Fibroblast of the aortic adventitia (primary cell): ENCODE measurements at places on chromosomes 13 and 19.

GRCh38 chr19:678791-679388, 2.7 kb downstream of the FSTL3 start:
- no peak for DNase-seq

DNA sequence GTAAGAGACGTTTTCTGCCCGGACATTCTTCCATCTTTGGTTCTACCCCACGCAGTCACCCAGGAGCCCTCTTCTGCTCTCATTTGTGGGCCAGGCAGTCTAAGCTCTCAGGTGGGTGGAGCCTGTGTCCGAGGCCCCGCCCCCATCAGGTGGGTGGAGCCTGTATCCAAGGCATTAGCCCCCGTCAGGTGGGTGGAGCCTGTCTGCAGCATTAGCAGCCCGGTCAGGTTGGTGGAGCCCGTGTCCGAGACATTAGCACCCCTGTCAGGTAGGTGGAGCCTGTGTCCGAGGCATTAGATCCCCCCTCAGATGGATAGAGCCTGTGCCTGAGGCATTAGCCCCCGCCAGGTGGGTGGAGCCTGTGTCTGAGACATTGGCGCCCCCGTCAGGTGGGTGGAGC, 45.5 kb upstream of the C13orf46 start:
- no peak for DNase-seq

DNA sequence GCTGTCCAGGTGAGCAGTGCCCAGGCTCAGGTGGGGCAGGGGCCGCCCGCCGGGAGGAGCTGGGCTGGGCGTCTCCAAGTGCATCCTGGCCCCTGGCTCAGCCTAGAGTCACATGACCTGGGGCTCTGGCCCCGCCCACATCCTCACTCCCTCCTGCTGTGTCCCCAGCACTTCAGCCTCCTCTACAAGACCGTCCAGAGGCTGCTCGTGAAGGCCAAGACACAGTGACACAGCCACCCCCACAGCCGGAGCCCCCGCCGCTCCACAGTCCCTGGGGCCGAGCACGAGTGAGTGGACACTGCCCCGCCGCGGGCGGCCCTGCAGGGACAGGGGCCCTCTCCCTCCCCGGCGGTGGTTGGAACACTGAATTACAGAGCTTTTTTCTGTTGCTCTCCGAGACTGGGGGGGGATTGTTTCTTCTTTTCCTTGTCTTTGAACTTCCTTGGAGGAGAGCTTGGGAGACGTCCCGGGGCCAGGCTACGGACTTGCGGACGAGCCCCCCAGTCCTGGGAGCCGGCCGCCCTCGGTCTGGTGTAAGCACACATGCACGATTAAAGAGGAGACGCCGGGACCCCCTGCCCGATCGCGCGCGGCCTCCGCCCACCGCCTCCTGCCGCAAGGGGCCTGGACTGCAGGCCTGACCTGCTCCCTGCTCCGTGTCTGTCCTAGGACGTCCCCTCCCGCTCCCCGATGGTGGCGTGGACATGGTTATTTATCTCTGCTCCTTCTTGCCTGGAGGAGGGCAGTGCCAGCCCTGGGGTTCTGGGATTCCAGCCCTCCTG, 16.8 kb upstream of the CELF5 start:
- no peak for DNase-seq

DNA sequence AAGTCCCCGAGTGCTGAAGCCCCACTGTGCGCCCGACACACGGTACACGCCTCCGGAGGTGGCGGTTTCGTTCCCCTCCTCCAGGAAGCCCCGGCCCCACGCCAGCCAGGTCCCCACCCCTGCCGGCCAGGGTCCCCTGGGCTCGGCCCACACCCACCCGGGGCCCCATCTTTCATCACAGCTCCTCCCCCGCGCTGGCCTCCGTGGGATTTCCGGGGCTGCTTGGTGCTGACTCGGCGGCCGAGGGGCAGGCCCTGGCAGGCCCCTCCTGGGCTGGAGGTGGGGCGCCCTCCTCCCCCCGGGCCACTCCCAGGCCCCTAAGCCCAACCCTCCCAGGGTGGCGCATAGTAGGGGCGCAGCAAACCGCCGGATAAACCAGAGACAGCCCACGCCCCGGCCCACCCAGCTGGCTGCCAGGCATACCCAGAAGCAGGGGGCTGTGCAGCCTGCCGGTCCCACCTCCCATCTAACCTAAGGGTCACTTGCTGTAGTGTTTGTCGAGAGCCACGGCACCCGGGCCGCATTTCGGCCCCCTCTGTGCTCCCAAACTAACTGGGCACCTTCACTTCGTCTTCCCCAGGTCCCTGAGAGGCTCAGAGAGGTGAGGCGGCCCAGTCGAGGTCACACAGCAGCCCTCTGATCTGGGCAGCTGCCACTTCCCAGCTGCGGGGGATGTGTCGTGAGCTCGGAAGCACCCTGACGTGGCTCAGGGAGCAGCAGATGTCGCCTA, 6.6 kb downstream of the ZBTB7A start:
- DNase-seq = peak; percentile 59

- DNase-seq = no peak
These were observed 595.4 kb downstream of the DIAPH3 start for GRCh38 chr13:59568306-59568705.

- DNase-seq = peak; percentile 45
These were observed 1.5 kb downstream of the STARD13 start for GRCh38 chr13:33284031-33284430.

- DNase-seq = no peak
These were observed 25.3 kb upstream of the GPR183 start for GRCh38 chr13:99332456-99332855.

DNA sequence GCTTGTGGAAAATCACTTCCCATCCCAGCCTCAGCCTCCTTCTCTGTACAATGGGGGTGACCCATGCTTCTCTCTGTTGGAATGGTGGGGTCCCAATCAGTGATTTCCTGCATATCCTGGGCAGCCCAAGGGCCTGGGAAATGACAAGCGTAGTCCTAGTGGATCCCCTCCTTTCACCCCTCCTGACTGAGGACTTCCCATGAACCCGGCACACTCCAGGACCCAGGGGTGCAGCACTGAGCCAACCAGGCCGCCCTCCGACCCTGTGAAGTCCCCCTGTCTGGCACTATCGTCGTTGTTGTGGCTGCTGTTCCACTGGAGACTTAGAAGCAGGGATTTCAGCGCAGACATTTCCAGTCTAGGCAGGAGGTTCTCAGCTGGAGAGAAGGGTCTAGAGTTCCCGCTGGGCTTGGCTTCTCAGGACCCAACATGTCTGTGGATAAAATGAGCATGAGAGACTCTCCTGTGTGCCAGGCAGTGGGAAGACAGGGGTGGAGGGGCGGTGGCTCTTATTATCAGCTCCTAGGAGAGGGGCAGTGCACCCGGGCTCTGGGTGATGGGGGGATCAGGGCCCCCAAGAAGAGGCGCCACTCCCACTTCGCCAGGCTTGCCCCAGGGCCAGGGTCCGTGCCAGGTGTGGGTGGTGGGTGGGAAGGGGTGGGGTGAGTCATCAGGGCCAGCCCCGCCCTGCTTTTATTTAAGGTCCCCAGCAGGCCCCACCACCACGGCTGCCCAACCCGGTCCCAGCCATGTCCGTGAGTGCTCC, at the start of gene LGALS7B:
TSS of gene LGALS7B (plus strand) at position 723 of the 766 bp plus-strand sequence. CDS start at position 750, 27 bp downstream.
- no peak for DNase-seq

- no peak for DNase-seq
These were observed 9.0 kb downstream of the EPS15L1 start for GRCh38 chr19:16462757-16463250.

- DNase-seq = no peak
These were observed 3.9 kb downstream of the SIGLEC7 start for GRCh38 chr19:51145916-51146493.

- no peak for DNase-seq
These were observed 98.2 kb upstream of the C1QTNF9B start for GRCh38 chr13:23995283-23996073.

- DNase-seq = no peak
These were observed 412 bp downstream of the ZNF528 start for GRCh38 chr19:52398081-52398441.

- no peak for DNase-seq
These were observed 9.8 kb downstream of the TMED1 start for GRCh38 chr19:10826231-10826630.

DNA sequence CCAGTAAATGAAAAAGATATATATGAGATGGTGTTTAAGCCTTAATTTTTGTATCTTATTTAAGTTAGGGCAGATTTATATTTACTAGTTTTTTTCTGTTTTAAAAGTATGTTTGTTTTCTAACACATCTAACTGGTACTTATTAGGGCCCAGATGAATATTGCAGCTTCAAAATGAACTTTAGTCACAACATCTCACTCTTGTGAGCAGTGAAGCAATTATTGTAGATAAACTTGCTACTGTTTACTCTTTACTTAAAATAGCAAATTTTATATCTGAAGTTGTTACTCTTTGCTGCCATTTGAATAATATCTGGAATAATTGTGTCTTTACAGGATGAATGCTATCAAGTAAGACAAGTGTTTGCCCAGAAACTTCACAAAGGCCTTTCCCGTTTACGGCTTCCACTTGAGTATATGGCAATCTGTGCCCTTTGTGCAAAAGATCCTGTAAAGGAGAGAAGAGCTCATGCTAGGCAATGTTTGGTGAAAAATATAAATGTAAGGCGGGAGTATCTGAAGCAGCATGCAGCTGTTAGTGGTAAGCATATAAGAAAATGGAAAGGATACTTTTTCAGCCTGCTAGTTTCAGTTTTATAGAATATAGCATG, 166.8 kb downstream of the PDS5B start:
- DNase-seq = no peak

DNA sequence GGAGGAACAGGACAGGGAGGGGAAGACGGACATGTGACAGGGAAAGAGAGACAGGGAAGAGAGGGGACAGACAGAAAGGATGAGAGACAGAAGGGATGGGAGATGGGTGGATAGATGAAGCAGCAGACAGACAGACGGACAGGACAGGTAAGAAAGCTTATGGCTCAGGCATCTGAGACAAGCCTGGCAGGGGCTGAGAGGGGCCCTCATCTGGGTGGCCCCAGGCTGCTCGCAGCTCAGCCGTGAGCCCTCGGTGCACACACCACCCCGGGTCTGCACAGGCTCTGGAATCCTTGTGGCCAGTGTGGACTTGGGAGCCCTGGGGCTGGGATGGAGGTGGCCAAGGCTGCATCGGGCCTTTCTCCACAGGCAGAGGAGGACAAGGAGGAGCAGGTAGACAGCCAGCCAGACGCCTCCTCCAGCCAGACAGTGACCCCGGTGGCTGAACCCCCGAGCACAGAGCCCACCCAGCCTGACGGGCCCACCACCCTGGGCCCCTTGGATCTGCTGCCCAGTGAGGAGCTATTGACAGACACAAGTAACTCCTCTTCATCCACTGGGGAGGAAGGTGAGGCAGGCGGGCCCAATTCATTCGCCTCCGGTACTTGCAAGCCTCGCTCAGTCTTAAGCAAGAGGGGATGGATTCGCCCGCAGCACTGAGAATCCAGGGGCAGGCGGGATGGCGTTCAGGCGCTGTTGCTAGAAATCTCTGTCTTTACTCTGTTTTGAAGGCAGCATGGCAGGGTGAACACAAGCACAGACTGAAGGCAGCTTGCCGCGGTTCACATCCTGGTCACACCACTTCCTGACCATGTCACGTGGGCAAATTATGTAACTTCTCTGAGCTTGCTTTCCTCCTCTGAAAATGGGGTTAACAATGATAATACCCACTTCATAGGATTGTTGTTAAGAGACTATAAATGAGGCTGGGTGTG, 14.0 kb downstream of the GRAMD1A start:
- DNase-seq = no peak

DNA sequence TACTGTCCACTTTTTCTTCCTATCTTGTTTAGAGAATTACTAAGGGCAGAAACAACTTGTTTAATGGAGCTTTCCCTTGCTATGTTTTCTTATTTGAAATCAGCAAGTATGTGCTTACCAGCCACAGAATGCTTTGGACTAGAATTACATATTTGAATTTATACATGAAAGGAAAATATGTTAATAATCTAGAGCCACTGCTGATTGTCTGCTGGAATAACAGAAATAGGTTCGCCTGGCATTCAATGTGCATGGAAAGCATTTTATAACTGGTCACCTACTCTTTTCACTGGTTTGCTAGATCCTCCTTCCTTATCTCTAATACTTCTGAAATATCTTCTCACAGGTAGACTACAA, 8.0 kb downstream of the EFNB2 start:
- DNase-seq = no peak

GRCh38 chr19:32653599-32653915, 21.4 kb downstream of the ANKRD27 start:
- no peak for DNase-seq

DNA sequence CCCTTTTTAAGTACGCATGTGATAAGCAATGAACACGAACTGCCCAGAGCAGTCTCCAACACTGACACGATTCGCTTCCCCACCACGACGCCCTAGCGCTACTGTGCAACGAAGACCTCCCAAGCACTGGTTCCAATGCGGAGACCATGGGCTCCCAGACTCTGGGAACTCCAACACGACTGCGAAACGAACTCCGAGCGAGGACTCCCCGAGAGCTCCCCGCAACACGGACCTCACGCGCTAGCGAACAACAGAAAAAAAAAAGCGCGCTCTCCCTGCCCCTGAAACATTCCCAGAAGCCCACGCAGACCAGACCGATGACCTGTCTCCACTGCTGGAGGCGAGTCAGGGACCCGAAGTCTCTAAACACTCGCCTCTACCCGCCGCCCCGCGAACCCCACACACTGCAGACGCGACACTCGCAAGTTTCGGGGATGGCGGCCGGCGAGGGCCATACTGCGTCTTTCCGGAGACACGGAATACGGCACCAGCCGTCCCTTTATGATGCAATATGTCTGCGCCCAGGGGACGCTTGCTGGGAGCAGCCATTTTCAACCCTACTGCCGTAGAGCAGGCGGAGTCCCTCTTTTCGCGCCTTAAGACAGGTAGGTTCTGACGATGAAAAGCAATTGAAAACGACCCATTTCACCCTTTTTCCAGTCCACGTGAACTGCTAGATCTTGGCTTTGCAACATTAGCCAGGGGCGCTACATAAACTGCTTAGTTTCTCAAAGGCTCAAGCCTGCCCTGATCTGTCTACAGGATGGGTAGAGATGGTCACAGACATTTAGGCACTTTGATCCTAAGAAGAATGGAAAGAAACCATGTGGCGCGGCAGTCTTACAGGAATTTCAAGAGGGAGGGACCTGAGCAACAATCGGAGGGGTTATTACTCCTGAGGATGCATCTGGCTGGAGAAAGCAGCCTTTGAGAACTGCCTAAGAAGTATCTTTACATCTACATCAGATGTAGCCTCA, at the start of gene ZNF577:
TSS of gene ZNF577 (minus strand) at position 430 of the 977 bp plus-strand sequence. CDS start 7,569 bp downstream, outside the sequence.
- peak; percentile 93 for DNase-seq

GRCh38 chr13:79659121-79659521, 178.2 kb downstream of the NDFIP2 start:
- DNase-seq = peak; percentile 81

GRCh38 chr13:25901460-25902376, 150.1 kb downstream of the SHISA2 start:
- DNase-seq = no peak

DNA sequence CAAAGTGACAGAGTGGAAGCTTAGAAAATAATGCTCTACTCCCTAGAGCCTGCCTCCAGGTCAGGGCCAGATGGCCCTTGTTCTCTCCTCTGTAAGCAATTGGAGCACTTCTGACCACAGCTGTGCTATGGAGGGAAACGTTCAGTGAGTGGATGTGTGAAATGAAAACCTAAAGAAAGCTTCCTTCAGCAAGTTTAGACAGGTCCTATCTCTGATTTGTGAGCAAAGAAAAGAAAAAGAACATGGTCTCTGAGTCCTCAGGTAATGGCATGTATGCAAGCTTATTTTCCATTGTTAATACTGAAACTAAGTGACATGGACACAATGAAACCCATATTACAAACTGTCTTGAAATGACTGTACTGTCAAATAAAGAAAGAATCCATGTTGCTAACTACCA, 1486.8 kb downstream of the EFNB2 start:
- DNase-seq = no peak

- DNase-seq = no peak
These were observed 84.2 kb downstream of the KCNRG start for GRCh38 chr13:50099473-50099872.

GRCh38 chr19:47545061-47545948, 27.6 kb downstream of the ZNF541 start:
- DNase-seq = no peak
